ENCODE measurements at places on chromosomes 13 and 19.

- no peak for DNase-seq
Measured at GRCh38 chr19:3595521-3596061, 10.3 kb downstream of the GIPC3 start.

- no peak for DNase-seq
Measured at GRCh38 chr19:11783767-11784166, 14.6 kb upstream of the ZNF491 start.

GRCh38 chr19:45352471-45352870 lies 11.9 kb downstream of the KLC3 start:
- no peak for DNase-seq

GRCh38 chr13:21988624-21989023 lies 317.8 kb downstream of the FGF9 start:
- no peak for DNase-seq

DNA sequence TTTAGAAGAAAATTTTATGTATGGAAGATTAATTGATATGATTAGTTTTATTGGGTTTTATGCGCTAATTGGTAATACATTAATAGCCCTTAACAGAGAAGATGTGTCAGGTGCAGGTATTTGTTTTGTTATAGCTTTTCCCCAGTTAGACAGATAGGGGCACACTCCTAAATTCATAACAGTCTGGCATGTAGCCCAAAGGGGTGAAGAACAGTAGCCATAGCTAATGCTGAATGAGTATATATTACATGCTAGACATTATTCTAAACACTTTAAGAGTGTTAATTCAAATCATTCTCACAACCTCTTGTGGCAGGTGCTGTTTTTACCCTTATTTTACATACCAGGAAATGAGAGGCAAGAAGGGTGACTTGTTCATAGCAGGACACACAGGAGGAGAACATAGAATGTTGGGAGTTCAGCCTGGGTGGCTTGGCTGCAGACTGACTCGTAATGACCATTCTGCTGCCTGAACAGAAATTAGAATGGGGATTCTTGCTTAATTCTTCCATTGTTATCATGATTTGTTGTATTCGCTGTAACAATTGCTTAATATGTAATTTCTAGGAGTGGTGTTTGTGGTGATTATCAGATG lies 20.1 kb downstream of the PCCA start:
- no peak for DNase-seq

DNA sequence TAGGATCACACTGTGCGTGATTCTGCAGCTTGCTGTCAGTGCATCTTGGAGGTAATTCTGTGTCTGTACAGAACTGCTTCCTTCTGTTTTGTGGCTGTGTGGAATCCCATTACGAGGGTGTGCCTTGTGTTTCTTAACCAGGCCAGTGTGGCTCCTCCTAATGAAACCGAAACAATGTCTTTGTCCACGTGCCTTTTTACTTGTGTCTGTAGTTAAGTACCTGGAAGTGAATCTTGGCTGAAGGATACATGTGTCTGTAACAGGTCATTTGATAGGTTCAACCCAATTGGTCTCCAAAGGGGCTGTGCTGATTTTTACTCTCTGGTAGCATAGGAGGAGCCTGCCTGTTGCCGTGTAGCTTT lies 13.1 kb downstream of the NOP53 start:
- DNase-seq: no peak

- DNase-seq: no peak
Measured at GRCh38 chr13:95083758-95084157, 217.5 kb downstream of the ABCC4 start.

DNA sequence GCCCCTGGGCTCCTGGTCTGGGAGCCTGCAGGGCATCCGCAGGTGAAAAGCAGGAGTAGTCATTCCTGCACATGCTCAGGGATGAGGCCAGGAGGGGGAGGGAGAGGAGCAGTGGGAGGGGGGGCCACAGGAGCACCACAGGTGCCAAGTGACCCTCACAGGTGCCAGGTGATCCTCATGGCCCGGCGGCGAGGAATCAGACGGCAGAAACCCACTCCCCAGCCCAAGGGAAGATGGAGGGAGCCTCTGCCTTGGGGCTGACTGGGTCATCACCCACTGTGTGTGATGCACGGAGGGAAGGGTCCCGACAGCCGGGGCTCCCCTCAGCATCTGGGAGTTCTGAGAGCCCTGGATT lies 27.4 kb downstream of the SH3GL1 start:
- DNase-seq: no peak

DNA sequence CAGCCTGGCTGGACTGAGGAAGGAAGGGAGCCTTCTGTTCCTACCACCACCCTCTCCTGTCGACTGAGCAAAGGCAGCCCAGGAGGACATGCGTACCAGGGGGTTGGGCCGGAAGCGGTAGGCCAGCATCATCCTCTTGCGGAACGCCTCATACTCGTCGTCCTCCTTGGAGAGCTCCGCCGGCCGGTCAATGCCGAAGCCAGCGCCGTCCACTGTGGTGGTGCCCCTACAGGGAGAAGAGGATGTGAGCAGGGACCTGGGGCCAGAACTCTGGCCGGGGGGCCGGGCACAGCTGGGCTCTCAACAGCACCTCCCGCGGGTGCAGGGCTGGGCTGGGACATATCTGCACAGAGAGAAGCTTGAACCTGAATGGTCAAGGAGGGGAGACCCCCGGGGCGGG lies 3.8 kb upstream of the TM6SF2 start:
- no peak for DNase-seq

GRCh38 chr13:45320876-45321629 lies 19.9 kb downstream of the TPT1 start:
- DNase-seq: no peak

GRCh38 chr13:36088001-36088400 lies 43.2 kb downstream of the DCLK1 start:
- no peak for DNase-seq

DNA sequence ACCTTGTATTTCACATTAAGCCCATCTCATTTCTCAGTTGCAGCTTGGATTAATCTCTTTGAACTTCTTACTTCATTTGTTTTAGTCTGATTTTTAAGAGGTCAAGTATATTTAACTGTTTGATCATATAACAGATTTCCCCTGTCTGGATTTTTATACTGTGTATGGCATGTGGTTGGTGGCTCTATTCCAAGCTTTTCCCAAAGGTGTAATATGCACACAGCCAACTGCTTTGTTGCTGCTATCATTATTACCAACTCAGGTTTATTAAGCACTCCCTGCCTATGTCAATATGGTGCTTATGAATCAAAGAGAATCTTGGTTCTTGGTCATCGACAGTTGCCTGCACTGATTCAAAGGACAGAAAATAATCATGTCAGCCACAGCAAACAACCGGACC lies 92.6 kb downstream of the RAP2A start:
- no peak for DNase-seq

DNA sequence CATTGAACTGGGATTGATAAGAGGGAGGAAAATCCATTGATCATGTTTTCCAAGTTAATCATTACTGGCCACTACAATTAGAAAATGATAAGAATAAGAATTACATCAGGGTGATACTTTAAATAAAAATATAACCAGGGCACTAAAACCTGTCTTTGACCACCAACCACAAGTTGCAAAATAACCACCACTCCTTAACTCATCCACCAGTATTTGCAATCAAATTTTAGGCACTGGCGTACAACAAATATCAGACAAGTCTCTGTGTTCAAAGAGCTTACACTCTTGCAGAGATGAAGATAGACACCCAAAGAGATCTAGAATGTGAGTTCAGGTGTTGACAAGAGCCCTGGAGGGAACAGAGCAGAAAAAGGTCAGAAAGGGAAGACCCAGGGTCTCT lies 514 bp downstream of the CEACAM3 start:
- no peak for DNase-seq

GRCh38 chr19:29139227-29139626 lies 73.7 kb downstream of the UQCRFS1 start:
- DNase-seq: no peak

- no peak for DNase-seq
Measured at GRCh38 chr19:19347401-19348110, 26.9 kb downstream of the MAU2 start.

- DNase-seq: no peak
Measured at GRCh38 chr13:57437587-57437986, 194.0 kb upstream of the PCDH17 start.

GRCh38 chr19:54969647-54970046 lies 3.5 kb downstream of the NLRP2 start:
- DNase-seq: no peak

DNA sequence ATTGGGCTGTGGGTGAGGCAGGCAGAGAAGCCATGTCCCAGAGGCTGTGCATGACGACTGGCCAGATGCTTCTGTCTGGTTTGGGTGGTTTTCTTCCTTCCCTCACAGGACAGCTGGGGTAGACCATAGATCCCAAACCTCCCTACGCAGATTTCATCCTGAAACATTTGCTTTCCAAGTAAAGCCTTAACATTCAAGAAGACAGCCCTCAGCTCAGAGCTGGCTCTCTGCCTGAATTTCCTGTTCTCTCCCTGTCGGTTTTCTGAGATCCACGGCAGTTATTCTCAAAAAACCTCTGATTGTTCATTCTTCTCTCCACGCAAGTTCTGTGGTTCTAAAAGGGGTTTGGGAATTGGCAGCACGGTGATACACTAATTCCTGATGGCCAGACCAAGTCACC lies 25.3 kb downstream of the UQCRFS1 start:
- DNase-seq: no peak

GRCh38 chr13:54611390-54611789 lies 1582.8 kb downstream of the OLFM4 start:
- no peak for DNase-seq

All from cardiac septum (tissue), 1 donor.